ENCODE measurements at places on chromosomes 5 and 9.

DNA sequence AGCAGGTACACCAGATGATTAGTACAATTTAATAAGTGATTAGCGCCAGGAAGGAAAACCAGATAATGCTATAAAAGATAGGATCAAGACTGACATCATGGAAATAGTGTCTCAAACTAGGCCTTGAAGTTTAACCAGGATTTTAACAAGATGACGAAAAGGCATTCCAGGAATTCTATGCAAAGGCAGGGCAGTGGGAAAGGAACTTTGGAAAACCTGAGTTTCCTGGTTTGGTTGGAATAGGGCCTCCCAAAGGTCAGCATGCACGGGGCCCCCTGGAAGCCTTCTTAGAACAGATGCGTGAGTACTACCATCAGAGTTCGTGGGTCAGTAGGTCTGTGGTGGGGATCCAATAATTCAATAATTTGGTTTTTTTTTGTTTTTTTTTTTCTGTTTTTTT is 935.2 kb upstream of the DMAC1 start:
- DNase-seq: no peak

GRCh38 chr9:90881648-90882047 is 80.0 kb downstream of the SYK start:
- no peak for DNase-seq

DNA sequence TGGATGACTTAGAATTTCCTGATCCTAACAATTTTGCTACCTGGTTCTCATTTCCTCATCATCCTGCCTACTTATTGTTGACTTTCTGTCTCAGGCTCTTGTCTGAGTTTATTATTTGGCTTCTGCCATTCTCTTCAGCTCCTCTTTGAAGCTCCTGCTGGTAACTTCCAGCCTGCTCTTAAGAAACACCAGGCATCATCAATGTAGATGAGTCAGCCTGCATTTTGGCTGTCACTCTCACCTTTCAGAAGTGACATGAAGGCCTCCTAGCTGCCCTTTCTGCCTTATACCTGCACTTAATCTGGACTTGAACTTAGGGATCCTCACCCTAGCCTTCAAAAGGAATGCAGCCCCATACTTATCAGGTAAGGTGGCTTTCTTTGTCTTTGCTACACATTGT is 551.8 kb upstream of the ZNF608 start:
- no peak for DNase-seq

- no peak for DNase-seq
These were observed 455.2 kb downstream of the DTWD2 start for GRCh38 chr5:118533156-118533555.

DNA sequence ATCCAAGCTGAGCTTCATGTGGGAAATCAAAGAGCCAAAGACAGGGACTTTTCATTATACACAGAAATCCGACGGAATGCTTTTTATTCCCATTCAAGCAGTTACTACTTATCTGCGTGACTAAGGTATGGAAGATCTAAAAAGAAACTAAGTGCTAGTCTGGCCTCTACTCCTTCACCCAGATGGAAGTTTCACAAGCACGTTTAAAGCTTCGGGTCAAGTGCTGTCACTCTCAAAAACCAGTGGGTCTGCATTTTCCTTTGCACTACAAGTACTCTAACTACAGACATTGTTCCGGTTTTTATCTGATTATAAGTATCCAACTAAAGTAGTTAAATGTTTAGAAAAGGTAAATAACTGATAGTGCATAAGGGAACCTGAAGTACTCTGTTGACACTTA is 13.7 kb upstream of the MTAP start:
- DNase-seq: no peak

DNA sequence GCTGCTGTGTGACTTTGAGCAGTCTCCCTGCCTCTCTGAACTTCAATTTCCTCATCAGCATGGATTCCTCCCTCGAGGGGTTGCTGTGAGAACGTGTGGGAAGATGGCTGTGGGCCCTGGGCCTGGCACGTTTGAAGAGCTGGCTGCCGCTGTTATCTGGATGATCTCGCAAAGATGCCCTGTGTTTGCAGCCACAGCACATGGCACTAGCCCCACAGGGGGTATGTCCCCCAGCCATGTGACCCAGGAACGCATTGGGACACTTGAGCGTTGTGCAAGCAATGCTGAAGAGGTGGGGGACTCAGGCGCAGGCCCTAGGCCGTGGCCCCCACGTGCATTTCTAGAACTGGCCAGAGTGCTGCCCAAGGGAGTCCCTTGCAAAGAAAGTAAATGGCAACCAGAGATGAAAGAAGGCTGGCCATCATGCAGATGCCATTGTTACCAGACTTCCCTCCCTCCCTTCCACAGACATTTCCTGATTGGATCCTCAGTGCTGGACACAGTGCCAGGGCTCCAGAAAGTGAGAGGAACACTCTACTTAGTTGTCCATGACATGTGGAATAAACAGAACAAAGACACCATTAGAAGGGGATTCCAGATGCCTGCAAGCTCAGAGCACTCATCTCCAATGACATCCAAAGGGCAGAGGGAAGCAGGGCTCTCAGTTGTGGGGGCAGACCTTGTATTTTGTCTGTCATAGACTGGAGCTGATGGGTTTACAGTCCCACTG is 65.1 kb upstream of the NEURL1B start:
- no peak for DNase-seq

DNA sequence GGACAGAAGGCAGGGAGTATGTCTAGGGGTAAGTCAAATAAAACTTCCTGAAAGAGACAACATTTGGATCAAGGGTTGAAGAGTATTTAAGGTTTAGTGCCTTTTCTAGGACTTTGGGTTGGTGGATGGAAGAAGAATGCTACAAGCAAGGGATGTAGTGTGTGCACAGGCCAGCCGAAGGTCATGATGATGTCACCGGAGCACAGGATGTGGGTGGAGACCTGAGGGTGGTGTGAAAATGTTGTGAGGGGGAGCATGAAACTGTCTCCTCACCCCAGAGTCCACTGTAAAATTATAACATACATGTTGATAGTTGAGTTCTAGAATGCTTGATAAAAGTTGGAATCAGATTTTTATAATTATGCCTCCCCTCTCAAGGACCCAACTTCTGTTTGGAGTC is 553.3 kb upstream of the SGCD start:
- DNase-seq: no peak

DNA sequence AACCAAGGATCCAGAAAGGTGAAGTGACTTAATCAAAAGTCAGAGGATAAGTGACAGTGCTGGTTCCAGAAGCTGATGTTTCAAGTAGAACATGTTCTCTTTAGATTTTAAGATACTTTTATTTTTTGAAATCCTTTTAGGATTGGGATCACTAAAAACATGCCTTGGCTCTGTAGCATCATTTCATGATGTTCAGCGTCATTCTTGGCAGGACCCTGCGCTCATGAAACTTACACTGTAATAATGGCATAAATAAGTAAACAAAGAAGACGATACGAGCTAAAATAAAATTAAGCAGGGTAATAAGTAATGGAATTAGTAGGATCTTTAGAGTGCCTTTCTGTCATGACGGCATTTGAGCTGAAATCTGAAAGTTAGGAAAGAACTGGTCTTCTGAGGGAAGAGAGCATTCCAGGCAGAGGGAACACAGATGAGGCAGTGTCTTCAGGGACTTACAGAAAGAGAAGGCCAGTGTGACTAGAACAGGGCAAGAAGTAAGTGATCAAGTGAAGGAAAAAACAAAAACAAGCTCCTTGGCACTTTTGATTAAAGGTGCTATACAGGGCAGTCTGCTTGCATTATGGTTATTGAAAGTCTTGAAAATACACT is 19.9 kb downstream of the CTNNA1 start:
- no peak for DNase-seq

GRCh38 chr9:89813482-89813881 is 208.7 kb downstream of the GADD45G start:
- DNase-seq: no peak

DNA sequence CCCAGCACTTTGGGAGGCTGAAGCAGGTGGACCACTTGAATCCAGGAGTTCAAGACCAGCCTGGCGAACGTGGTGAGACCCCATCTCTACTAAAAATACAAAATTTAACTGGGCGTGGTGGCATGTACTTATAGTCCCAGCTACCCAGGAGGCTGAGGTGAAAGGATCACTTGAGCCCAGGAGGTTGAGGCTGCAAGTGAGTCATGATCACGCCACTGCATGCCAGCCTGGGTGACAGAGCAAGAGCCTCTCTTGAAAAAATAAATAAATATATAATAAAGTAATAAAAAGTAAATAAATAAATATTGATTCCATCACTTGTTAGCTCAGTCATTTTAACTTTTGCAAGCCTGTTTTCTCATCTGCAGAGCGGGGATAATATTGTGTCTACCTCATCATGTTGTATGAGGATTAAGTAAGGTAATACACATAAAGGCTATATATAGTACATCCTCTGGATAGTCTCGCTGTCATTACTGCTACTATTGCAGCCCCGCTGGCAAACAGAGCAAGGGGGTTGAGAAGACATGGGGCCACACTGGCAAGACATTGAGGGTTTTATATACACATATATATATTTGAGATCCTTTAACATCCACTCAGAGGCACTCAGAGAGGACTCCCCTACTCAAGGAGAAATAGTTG is 210.9 kb downstream of the C9orf152 start:
- DNase-seq: no peak

DNA sequence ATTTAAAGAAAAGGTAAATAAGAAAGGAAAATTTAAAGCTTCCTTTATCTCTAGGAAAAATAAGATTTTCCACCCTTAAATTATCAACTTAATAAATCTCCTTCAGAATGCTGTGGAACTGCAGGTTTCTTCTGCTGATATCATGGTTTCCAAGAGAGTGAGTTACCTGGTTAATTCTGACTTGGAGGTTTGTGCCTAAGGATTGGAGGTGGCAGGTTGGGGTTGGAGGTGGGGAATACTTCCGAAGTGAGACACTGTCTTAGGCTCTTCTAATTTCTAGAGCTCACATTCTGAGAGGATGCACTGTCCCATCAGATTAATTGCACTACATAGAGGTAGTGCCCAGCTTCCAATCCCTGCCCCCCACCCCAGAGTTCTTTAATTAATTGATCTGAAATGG is 31.1 kb downstream of the SLC1A3 start:
- DNase-seq: no peak

DNA sequence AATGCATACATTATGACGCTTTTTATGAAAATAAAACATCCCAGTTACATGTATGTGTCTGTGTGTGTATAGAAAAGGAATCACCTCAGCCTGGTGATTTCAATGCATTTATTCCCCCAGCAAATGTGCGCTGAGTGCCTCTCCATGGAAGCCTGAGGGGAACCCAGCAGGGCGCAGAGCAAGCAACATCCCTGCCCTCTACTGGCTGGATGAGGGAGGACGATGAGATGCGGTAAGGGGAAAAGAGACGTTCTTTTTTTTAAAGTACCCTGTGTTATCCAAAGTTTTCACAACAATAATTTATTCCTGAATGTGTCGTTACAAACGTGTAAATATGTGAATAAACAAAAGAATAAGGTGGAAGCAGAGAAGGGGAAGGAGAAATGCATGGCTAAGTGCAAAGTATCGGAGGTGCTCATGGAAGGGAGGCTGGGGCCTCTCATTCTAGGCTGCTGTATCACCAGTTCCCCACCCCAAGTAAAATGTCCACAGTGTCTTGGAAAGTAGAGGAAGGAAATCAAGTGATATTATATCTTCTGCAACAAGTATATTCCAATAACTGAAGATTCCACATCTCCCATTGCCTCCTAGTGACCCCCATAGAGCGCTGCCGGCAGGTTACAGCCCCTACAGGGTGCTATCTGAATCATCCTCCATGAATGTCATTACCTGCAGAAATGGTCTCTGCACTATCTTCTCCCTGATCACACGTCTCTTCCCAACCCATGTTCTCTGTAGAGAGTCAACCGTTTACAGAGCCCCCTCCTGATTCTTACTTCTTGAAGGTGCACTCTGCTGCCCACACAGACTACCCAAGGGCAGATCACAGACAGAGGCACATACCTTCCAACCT is 13.0 kb upstream of the ABLIM3 start:
- no peak for DNase-seq

DNA sequence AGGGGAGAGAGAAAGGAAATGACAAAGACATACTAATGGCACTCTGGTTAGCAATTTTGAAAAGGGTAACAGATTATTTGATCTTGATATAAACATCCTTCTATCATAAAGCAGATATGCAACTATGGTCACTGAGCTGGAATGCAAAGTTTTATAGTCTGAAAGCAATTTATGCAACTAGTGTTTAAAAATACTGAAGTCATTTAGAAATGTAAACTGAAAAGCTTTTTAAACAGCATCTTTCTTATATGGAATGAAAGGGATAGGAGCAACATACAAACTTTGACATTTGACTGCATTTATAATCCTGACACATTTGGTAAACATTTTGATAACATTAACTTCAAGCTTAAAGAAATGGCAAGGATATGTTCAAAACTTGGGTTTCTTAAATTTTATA is 28.7 kb upstream of the ADAMTS19 start:
- DNase-seq: no peak

- DNase-seq: no peak
These were observed 135.3 kb upstream of the RPS23 start for GRCh38 chr5:82413302-82414040.

- no peak for DNase-seq
These were observed 3.8 kb upstream of the PRKAA1 start for GRCh38 chr5:40801771-40802562.

DNA sequence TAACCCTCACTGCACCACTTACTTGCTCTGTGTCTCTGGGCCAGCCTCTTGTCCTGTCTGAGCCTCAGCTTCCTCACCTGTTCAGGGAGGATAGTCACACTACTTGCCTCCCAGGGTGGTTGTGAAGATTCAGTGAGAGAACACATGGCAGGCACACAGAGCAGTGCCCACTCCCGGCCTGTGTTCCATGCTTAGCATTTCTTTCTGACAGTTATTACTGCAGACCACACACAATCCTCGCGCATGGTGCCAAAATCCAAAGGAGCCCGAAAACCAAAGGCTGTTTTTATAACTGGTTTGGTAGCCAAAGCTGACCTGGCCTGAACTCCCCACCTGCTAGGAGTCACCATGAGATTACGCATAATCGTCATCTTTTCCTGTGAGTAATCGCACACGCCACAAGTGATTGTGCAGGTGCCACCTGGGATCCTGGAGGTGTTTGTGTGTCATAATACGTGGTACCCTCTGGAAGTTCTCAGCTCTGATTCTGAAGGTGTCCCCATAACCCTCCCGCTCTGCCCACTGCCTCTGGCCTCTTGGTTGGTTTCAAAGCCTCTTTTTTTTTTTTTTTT is 84.6 kb upstream of the FBXW11 start:
- DNase-seq: no peak

- DNase-seq: no peak
These were observed 64.4 kb downstream of the MAP1B start for GRCh38 chr5:72171667-72172066.

DNA sequence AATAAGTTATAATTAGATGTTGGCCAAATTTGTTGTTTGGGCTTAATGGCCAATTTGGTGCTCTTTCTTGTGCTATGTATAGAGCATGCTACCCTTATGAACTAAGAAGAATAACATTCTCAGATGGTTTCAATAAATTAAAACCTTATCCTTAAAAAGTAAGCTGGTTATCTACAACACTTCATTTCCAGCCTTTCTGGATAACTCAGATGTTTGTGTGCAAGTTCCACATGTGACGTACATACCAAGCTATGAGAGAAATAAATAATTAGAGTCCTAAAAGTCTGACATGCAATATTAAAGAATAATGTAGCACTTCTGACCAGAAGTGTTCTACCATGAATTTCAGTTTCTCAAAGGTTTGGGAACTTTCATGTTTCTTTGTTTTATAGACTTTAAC is 11.7 kb downstream of the MTREX start:
- no peak for DNase-seq

GRCh38 chr9:8265281-8265680 is 465.7 kb upstream of the DMAC1 start:
- no peak for DNase-seq

- no peak for DNase-seq
These were observed 217.0 kb upstream of the NREP start for GRCh38 chr5:111973961-111974360.

Measured in NCI-H1694 (cell line).